NCI-H2107 (cell line): ENCODE measurements at places on chromosomes 4 and X.

- no peak for DNase-seq
Observed at GRCh38 chr4:24603343-24603742, 19.0 kb upstream of the DHX15 start.

DNA sequence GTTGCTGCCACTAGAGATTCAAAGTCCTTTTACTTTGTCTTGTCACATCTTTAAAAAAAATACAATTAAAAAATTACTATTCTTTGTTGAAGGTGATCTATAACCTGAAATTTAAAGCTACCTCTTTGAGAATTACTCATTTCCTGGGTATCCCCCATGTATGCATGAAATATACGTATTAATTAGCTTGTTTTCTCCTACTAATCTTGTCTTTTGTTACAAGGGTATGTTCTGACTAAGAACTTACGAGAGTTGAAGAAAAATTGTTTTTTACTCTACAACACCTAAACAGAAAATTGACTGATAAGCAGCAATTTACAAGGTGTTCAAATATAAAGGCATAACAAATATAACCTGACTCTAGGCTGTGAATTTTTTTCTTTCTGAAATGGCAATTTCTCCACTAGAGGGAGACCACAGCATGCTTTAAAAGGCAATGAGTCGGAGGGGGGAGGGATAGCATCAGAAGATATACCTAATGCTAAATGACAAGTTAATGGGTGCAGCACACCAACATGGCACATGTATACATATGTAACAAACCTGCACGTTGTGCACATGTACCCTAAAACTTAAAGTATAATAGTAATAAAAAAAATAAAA, 249.6 kb downstream of the OPHN1 start:
- no peak for DNase-seq

DNA sequence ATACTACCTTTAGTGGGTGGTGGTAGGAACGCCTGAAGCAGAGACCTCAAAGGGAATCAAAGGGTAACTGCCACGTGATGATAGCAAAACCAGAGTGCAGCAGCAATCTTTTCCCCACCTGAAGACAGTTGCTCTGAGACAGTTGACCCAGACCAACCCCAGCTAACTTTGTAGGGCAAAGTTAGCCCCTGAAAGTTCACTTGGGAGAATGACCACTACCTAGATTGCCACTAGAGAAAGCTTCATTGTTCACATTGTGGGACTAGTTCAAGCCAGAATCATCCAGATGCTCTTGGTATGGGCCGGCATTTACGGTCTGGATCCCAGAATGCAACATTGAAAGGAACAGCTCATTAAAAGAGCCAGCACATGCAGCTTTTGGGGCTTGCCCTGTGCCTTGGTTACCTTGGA, 4.1 kb downstream of the SEPTIN6 start:
- DNase-seq: no peak

- peak; percentile 8 for DNase-seq
Observed at GRCh38 chrX:50691820-50692219, 122.2 kb downstream of the SHROOM4 start.

- DNase-seq: no peak
Observed at GRCh38 chrX:68443155-68443868, 10.0 kb upstream of the OPHN1 start.

DNA sequence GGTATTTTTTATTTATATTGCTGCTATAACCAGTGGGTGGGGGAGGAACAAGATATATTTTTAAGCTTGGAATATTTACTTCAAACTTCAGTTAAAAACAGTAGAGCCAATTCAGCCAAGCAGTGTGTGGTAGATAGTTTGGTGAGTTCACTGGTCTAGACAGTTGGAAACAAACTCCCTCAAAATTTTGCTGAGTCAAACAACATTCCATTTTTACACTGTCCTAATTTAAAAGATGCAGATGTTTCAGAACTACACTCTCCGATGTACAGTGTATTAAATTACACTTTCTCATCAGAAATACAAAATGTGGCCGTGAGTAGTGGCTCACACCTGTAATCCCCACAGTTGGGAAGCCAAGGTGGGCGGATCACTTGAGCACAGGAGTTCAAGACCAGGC, 23.3 kb downstream of the PRKX start:
- no peak for DNase-seq

- DNase-seq: no peak
Observed at GRCh38 chr4:53935780-53936179, 128.6 kb downstream of the CHIC2 start.
